B cell (primary cell): ENCODE measurements at places on chromosomes 7 and 10. TPM values are rescaled to one million over a fixed set of nuclear protein-coding genes. Genes with fewer than 3 reads are reported as not detected.

SGPL1 gene
- 41.9 and 46.2 TPM in 2 replicates for total RNA-seq

NCF1 gene
- 183 and 189 TPM in 2 replicates for total RNA-seq

GOT1 gene
- total RNA-seq, result 13.8 and 14.9 TPM in 2 replicates

SRI gene
- total RNA-seq, result 46.9 and 49.9 TPM in 2 replicates

FAM241B gene
- 0.54 and 1.1 TPM in 2 replicates for total RNA-seq

VAX1 gene
- total RNA-seq, result not detected in 2 replicates

APBB1IP gene
- 97.0 and 99.8 TPM in 2 replicates for total RNA-seq

GRCh38 chr7:1042492-1042833, 1.9 kb upstream of the GPR146 start:
- DNase-seq, result no peak

DNA sequence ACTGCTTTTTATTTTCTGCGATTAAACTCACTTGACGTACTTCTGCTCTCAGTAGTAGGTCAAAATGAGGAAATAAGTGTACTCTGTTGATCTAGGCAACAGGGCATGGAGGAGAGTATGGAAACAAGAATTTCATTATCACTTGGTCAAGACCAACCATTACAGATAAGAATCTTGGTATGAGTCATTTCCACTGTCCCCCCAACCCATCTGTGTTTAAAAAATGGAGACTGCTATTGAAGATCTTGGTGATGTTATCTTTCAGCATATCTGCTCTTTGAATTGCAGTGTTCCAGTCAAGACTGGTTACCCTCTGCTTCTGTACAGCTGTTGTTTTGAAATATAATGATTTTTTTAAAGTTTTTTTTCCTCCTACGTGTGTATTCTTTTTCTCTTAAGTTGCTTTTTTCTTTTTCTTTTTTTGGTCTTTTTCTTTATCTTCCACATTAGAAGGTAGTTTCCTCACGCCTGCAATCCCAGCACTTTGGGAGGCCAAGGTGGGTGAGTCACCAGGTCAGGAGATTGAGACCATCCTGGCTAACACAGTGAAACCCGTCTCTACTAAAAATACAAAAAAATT, 11.7 kb downstream of the STAM start:
- DNase-seq, result peak; percentile 49

GRCh38 chr7:31437250-31437865, 76.5 kb upstream of the ITPRID1 start:
- DNase-seq, result no peak

DNA sequence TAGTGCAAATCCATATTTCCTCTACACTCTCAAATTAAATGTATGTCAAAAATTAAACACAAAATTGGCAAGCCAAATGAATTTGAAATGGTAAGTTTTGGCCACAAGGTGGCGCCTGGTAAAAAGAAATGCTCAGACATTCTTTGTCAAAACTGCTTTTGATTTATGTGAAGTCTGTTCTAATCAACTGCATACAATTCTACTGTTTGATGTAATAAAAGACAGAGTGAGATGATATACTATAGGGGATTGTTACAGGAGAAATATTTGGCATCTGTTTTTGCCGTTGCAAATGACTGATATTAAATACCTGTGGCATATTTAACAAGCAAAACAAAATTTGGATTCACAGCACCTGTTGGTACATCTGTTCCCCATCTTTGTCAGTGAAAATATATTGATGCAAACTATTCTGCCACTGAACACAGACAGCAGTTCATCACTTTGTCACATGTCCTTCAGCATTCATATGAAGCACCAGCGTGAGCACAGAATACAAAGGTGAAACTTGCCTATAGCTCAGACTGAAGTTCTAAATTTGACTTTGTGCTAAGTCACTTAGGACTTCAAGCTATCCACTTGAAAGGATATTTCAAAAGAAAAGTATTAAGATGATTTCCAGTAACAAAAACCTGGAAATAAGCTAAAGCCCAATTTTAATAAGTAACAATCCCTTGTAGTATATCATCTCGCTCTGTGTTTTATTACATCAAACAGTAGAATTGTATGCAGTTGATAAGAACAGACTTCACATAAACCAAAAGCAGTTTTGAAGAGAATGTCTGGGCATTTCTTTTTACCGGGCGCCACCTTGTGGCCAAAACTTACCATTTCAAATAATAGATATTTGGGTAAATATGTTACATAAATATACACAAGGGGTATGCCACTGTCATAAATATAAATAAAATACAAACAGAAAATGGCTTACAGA, 10.2 kb upstream of the CH25H start:
- DNase-seq, result peak; percentile 71

DNA sequence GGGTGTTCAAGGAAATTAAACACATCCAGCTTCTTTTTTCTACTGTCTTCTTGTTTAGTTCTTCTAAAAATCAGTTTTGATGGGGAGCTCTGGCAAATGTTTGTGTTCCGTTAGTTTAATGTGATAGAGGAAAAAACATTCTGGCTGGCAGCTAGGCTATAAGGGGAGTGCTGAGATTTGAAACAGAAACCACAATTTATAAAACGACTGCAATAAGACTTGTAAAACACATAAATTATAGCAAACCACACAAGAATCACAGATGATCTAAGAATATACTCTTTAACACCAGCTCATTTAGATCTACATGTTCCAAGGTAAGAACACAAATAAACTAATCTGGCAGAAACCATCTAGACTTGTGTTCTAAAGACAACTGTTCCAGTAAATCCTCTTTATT, 425.5 kb downstream of the CNTNAP2 start:
- DNase-seq, result no peak

GRCh38 chr7:14201353-14201752, 211.9 kb upstream of the ETV1 start:
- no peak for DNase-seq

GRCh38 chr10:108765794-108766193, 1157.5 kb downstream of the XPNPEP1 start:
- DNase-seq, result no peak

DNA sequence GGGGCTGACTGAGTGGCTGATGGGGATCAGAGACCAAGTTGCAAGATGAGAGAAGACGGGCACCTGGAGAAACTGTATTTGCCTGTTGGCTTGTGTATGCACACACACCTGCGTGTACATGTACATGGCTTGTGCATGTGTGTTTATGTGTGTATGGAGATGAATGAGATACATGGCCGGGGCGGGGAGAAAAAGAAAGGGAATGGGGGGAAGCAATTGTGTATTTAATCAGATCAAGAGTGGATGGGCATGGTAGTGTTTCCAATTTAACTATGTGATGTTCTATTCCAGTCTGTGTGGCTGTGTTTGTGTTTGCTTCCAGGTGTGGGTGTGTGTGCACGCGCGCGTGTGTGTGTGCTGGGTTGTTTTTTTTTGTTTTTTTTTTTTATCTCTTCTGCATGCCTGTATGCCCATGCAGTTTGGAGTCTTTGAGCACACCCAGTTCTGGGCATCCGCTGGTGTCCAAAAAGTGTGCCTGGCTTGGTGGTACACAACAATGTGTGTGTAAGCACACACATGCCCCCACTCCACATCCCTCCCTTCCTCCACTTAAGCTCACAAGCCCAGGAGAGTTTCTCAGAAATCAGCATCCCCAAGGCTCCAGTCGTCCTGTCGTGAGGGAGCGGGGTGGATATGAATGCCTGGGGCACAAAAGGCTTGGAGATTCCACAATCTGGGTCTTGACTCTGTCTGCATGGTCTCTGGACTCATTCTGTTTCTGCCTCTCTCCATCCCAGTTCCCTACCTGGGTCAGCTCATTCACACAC, 2.5 kb upstream of the VGF start:
- DNase-seq, result no peak

GRCh38 chr10:88090568-88091214, 227.3 kb downstream of the PTEN start:
- DNase-seq, result no peak

DNA sequence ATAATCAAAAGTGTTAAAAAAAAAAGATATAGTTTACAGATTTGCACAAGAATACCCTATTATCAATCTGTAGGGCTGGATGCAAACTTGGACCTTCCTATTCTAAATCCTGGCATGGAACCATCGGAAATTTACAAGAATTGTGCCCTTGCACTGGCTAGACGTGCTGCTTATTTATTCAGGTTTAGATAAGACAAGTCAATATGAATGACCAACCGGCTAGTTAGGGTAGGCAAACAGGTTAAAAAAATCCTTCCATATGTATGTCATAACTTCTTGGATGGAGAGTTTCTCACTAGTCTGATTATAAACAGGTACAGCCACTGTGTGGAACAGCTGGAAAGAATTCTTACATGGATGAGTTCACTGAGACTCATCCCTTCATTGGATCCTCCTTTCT, 41.4 kb downstream of the PKD1L1 start:
- DNase-seq, result no peak

GRCh38 chr7:116465125-116465524, 34.4 kb upstream of the CAV2 start:
- DNase-seq, result no peak

DNA sequence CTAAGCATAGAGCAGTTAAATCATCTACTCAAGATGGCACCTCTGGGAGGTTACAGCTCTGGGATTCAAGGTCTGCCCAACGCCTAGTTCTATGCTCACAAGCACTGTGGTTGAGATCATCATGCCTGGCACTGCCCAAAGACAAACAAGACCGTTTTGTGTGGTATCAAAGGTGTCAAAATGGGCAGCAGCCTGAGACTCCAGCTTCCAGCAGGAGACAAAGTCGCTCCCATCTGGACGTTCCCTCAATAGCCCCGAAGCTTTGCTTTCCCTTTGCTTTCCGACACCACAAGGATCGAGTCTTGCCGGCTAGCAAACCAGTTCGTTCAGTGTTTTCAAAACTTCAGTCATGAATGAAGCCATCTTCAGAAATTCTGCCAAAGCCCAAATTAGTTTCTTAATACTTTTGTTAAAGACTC, 5.1 kb downstream of the HABP2 start:
- no peak for DNase-seq

DNA sequence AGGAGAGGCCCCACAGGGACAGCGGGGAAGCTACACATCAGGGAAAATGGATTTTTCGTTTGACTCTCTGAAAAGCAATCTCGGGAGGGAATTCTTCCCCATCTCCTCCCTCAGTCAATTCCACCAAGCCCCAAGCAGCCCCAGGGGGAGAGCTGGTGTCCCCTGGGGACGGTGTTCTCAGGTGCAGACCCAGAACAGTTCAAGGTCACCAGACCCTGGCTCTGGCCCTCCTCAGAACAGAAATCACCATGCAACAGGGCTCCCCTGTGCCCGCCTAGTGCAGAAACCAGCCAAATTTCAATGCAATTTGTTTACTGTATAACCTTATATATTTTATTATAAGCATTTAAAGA, 34.1 kb downstream of the GSDME start:
- DNase-seq, result no peak

DNA sequence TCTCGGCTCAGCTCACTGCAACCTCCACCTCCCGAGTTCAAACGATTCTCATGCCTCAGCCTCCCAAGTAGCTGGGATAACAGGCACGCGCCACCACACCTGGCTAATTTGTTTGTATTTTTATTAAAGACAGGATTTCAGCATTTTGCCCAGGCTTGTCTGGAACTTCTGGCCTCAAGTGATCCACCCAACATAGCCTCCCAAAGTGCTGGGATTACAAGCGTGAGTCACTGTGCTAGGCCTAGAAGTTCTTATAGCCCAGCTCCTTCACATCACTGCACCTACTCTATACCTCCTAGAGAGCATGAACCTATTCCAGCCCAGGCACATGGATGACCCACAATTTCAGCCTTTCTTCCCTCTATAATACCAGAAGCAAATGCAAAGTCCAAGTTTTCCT, 1.3 kb upstream of the BLOC1S2 start:
- no peak for DNase-seq

- DNase-seq, result no peak
Observed at GRCh38 chr10:118565301-118566075, 30.0 kb downstream of the PRLHR start.

DNA sequence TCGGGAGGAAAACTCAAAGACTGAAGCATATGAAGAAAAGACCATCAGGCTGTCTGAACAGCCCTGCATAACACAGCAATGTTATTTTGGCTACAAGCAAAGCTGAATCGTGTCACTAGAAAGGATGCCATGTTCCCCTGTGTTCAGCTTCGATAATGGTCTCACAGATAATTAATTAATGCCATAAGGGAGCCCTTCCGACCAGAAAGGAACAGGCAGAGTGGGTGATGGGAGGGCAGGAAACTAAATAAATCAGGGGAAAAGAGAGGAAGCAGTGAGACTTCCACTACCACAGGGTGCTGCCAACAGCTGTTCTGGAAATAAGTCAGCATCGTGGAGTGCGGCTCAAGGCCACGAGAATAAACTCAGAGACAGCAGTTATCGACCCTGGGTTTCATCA, 3.2 kb downstream of the PTPRN2 start:
- DNase-seq, result no peak

GRCh38 chr10:83555264-83555663, 584.0 kb upstream of the GHITM start:
- DNase-seq, result no peak

GRCh38 chr10:93601146-93601773, at the start of gene RBP4:
RBP4 (minus strand) TSS chr10:93601235; CDS start chr10:93601028, 207 bp downstream.
- no peak for DNase-seq

DNA sequence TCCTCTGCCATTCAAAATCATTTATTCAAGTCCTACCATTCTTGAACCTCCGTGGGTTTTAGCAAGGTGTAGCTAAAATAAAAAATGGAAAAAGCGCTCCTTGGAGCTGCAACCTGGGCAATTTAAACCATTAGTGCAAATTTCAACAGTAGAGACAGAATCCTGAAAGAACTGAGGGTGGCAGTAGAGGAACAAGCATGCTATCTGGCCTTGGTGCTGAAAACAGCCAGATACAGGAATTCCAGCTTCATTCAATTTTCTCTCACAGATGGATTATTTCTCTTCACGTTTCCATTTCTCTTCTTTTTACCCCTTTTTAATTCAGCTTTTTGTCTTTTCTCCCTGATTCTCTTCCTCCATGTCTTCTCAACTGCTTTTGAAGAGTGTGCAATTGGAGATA, 77.7 kb downstream of the OTUD1 start:
- DNase-seq, result no peak

DNA sequence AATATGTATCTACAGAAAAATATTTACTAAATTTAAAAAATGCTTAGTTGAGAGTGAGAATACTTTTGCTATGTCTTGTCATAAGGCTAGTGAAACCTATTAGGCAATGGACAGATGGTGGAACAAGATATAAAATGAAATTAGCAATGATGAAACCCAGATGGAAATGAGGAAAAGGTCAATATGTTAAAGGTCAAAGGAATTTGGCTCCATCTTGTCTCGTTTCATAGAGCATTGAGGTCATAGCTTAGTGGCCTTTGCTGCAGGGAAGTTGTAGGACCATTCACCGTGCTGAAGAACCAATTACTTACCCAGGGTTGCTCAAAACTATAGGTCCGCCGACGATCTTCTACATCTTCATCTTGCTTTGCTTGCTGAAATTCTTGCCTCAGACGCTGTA, 683.9 kb downstream of the PARD3 start:
- no peak for DNase-seq

- no peak for DNase-seq
Observed at GRCh38 chr7:129986600-129986999, 33.8 kb upstream of the UBE2H start.

DNA sequence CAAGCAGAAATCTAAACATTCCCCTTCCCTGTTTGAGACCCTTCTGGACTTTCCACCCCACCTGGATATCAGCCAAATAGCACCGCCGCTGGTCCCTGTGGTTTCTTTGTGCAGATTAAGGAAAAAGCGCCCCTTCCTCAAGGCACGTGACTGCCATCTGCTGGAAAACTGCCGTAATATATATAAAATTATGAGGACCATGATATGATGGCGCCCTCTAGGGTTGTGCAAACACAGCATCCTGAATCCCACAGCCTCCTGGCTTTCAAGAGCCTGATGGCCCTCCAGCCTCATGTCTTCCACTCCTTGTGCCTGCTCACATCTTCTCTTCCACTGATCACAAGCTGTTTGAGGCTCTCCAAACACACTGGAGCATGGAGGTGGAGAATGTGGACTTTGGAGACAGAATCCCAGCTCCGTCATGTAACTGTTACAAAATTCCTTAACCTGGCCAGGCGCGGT, 121.3 kb downstream of the MYL10 start:
- DNase-seq, result peak; percentile 64
